ENCODE measurements at places on chromosomes 4 and X. TPM values are rescaled to one million over a fixed set of nuclear protein-coding genes. Genes with fewer than 3 reads are reported as not detected.

DNA sequence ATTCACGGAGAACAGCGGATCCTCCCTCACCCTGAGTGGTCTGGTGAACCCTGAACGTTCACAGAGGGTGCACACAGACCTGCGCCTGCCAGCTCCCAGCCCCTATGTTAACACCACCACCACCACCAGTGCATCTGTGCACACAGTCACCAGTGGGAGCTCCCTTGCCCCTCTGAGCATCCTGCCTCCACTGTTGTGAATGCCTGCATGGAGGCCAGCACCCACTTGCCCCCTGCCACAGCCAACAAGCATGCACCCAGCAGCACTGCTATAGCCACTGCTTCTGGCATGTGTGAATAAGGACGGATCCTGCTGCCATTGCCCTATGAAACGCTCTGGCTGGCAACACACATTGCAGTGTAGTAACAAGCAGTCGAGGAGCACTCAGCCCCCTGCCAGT is 29.1 kb upstream of the PWWP3B start:
- no peak for DNase-seq

DNA sequence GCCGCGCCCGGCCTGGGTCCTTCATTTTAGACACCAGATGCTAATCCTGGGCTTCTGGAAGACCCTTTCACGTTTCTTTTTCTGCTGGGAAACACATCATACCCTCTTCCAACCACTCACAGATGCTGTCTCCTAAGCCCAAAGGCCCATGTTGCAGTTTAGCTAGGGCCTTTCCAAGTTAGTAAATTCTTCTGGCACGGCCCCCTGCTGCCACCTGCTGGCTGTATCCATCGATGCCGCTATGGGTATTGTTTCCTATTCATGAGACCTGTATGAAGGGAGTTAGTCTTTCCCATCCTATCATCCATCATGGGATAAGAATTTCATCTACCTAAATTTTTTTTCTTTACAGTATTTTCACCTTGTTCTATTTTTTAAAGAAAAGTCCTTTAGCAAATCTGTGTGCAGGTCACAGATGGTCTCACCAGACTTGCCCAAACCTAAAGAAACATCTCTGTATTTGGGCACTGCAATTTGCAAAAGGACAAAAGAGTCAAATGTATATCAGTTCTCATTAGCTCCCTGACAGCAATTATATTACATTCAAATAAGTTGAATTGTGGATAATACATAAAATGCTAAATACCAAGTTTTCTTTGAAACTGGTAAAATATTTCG is 37.8 kb upstream of the SLC9A7 start:
- peak; percentile 78 for DNase-seq

DNA sequence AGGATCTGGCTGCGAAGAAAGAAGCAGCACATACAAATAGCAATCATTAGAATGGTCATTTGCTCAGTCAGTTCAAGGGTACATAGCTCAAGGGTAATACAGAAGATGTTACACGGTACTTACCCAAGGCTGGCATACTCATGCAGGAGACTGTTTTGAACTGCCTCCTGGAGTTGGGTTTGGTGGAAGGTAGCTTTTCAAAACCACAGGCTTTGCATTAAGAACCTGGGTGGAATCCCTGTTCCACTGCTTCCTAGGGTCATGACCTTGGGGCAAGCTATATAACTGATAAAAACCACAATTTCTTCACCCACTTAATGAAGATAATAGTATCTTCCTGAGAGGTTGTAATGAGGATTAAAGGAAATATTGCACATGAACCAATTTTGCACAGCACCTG is 36.5 kb downstream of the TBC1D9 start:
- no peak for DNase-seq

DNA sequence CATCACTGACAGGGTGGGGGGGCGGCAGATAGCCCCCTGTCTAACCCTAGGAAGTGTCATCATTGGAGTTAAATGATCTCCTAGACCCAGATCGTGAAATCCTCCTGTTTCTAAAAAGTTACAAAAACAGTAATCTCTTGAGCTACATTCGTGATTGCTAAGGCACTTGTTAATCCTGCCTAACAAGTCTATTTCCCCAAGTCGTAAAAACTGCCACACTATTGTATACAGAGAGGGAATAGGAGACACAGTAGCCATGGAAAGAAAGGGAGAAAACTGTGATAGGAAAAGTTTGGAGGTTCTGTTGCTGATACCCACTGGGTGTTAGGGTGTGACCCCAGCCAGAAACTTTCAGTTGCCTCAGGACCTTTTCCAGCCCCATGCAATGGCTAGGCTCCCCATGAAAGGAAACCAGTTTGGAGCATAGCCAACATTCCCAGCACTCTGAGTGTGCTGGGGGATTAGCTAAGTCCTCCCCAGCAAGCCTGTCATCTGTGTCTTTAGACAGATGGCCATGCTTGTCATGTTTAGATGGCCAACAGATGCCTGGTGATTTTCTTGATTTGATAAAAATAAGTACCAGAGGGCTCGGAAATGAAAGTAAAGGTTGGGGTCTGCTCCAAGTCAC is 63.3 kb upstream of the ANXA10 start:
- no peak for DNase-seq

DNA sequence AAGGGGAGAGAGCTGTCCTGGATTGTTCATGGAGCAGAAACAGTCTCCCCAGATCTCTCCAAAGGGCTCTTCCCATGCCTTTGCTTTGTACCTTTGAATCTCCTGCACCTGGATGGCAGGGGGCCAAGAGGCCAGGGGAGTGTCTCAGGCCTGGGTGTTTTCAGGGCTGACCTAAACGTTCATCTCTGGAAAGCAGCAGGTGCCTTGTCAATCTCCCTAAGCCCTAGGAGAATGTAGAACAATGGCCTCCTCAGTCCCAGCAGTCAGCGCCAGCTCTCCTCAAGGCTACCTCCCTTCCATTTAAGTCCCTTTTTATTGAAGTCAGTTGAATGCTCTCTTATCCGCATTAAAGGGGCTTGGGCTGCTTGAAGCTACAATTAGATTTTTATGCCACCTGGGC is 31.2 kb upstream of the NSUN7 start:
- DNase-seq, result no peak

DNA sequence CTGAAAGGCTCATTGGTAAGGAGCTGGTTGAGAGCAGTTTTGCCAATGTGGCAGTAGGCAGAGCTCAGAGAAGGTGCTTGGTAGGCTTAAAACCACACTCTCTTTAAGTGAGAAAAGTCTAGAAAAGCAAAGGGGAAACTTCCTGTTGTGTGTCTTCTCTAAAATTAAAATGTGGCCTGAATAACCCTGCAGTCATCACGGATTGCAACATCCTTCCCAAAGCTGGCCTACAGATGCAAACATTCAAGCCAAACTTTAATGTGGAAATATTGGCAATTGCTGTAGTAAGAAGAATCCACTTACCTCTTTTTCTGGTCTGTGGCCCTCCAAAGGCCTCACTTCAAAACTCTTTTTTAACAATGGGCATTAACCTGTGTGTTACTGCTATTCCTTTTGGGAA is 348.5 kb downstream of the OPHN1 start:
- DNase-seq, result no peak

- DNase-seq, result peak; percentile 0
These were observed 257.4 kb downstream of the CFAP299 start for GRCh38 chr4:80592950-80593349.

DNA sequence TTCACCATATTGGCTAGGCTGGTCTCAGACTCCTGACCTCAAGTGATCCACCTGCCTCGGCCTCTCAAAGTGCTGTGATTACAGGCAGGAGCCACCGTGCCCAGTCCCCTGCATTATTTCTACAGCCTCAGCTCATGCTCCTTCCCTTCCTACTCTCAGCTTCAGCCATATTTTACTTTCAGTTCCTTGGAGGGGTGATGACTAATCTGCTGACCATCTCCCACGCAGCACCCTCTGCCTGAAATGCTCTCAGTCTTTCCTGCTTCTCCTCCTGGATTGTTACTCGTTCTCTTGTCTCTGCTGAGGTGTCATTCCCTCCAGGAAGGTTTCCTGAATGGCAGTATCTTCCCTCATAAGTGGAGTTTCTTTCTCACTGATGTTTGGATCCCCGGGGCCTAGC is 63.3 kb downstream of the MOSPD2 start:
- DNase-seq, result peak; percentile 13

DNA sequence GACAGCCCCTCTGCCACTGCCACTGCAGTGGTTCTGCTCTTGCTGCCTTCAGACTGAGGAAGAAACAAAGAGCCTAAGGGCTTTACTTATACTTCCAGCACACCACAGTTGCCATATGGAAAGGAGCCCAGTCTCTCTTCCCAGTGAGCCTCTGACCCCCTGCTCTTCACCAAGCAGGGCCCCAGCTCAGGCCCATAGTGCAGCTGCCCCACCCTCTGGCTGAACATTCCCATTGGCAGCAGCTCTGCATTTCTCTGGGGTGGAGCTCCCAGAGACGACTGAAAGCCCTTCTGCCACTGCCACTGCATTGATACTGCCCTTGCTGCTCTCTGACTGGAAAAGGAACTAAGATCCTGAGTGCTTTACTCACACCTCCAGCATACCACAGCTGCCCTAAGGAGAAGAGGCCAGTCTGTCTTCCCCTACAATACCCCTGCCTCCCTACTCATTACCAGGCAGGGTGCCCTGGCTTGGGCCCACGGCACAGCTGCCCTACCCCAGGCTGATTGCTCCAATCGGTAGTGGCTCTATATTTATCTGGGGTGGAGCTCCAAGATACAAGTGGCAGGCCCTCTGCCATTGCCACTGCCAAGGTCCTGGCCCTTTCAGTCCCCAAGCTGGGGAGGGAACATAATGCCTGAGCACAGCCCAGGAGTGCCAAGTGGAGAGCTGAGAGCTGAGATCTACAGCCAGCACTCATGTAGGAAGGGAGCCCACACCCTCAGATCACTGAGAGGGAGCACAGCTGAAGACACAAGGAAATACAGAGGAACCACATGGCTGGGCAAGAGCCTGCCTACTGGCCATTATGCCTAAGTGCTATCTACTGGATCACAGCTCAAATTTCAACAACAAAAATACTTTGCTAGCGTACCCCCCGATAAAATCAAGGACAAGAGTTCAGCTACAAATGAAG is 36.0 kb downstream of the AWAT2 start:
- no peak for DNase-seq

- no peak for DNase-seq
These were observed 479.3 kb downstream of the IL1RAPL1 start for GRCh38 chrX:29066516-29066915.

DNA sequence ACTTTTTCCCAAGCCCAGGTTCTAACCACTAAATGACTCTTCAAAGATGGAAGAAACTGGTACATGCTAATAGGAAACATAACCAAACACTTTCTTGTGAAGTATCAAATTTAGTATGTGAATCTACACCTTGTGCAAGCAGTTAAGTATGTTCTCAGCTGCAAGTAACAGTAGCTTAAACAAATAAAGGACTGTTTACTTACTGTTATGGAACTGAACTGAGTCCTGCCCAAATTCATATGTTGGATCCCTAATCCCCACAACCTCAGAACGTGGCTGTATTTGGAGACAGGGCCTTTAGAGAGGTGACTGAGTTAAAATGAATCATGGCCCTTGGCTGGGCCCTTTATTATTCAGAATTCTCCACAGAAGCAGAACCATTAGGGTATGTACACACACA is 178.7 kb downstream of the KDR start:
- no peak for DNase-seq

DNA sequence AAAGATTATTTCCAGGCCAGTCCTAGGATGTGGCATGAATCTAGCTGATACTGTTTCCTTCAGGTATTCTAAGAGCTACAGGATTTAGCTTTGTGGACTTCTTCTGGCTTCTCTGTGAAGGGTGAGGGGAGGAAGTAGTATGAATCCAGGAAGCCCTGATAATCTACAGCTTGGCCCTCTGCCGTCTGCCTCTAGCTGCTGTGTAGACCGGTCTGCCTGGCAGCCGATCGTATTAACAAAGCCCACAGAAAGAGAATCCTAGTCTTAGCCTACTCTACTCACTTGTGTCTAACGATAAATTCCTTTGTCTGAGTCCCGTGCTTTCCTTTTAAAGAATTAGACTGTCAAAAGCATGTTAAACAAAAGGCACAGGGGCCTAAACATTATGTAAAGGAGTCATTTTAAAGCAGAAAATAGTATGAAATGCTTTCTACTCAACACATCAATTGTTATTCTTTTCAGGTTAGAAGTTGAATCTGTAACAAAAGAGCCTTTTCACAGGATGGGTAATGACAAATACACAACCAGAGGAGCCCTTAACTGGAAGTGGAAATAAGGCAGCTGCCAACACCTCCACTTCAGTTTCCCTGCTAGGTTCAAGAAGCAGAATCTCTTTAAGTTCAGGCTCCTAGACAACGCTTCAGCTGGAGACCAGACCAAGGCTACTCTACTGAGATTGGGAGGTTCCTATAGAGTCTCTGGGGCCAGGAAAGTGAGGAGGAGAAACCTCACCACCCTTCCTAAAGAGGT is 48.9 kb upstream of the UCP1 start:
- no peak for DNase-seq

DNA sequence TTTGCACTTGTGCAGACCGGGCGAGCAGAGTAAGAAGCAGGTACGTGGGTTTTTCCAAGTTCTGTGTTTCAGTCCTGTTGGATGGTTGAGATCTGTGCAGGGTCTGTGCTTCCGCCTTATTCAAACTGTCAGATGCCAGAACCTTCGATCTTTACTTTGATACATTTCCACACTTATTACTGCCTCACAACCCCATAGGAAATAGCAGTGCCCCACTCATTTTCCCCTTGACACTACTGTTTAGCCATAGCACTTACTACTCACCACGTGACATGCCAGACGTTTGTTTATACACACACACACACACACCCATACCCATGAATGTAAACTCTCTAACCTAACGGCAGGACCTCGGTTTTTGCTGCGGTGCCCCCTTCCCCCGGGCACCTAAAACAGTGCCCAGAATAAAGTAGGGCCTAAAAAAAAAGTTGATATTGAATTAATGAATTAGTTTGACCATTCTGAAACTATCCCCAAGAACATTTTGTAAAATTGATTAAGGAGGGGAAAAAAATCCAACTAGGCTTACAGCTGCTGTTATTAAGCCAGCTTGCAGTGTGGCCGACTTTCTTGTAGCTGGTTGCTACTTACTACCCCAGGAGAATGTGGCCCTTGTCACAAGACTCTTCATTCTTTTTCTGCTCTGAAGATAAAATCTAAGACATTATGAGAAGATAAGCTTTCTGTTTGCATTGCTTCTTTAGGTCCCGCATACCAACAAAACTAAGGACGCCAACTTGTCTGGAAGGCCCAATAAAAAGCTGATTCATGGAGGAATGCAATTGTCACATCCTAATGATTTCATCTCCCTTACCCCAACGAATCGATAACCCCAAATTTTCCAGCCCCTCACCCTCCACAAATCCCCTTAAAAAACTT is 704 bp upstream of the SEPSECS start:
- DNase-seq, result no peak

GRCh38 chr4:76569706-76570105 is 134.7 kb downstream of the SHROOM3 start:
- DNase-seq, result no peak

NAA10 gene
- 230 TPM for polyA plus RNA-seq

ADAM29 gene
- polyA plus RNA-seq, result not detected

RTL3 gene
- not detected for polyA plus RNA-seq

RELL1 gene
- polyA plus RNA-seq, result 4.9 TPM

ZCCHC12 gene
- 0.05 TPM for polyA plus RNA-seq

TMEM154 gene
- 0.05 TPM for polyA plus RNA-seq

DGKK gene
- polyA plus RNA-seq, result not detected

RNF175 gene
- polyA plus RNA-seq, result not detected

KLKB1 gene
- 0.08 TPM for polyA plus RNA-seq
